ENCODE measurements at places on chromosomes 1 and 21.
A peak's percentile ranks its signal among the peaks of the same experiment; 100 is the strongest.

GRCh38 chr1:57124768-57125446, 159.1 kb upstream of the C8B start:
- H3K27me3 ChIP-seq: no peaks in the 10 kb centered on the region
- no peaks in the 10 kb centered on the region for H3K36me3 ChIP-seq
- DNase-seq: no peak
- no peak overlapping the region for H3K27ac ChIP-seq

- DNase-seq: no peak
- peaks cover 8% of the 10 kb centered on the region for H3K27me3 ChIP-seq
- no peaks in the 10 kb centered on the region for H3K36me3 ChIP-seq
- H3K4me3 ChIP-seq: no peak overlapping the region
- peaks cover 15% of the 10 kb centered on the region for H3K4me1 ChIP-seq
- H3K27ac ChIP-seq: no peak overlapping the region
Measured at GRCh38 chr21:42644223-42645208, 8.9 kb upstream of the PDE9A start.

GRCh38 chr1:114336360-114336759, 174.6 kb downstream of the TRIM33 start:
- H3K36me3 ChIP-seq: no peaks in the 10 kb centered on the region
- no peak for DNase-seq
- no peak overlapping the region for H3K4me3 ChIP-seq
- no peaks in the 10 kb centered on the region for H3K4me1 ChIP-seq
- H3K27ac ChIP-seq: no peak overlapping the region

DNA sequence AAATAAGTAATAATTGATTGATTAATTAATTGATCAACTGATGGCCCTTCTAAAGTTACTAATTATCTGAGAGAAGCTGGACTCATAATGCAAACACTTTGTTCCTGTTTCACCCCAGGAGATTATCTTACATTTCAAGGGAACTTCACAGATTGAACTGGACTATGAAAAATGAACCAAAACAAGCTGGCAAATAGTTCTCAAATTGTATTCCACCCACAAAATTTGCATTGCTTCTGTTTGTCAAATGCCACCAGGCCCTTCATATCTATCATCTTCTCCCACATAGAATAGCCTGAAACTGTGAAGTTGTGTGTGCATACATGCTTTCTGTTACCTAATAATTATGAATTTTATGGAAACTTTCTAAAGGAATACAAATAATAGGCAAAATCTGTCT, 104.0 kb downstream of the ZNF281 start:
- H3K27me3 ChIP-seq: peaks cover 1% of the 10 kb centered on the region
- H3K4me3 ChIP-seq: no peak overlapping the region
- H3K4me1 ChIP-seq: peaks cover 12% of the 10 kb centered on the region
- no peak overlapping the region for H3K27ac ChIP-seq
- DNase-seq: no peak

GRCh38 chr1:8598060-8598724, 219.2 kb downstream of the RERE start:
- H3K4me3 ChIP-seq: no peak overlapping the region
- no peaks in the 10 kb centered on the region for H3K36me3 ChIP-seq
- DNase-seq: no peak
- H3K27me3 ChIP-seq: no peaks in the 10 kb centered on the region
- H3K27ac ChIP-seq: peak overlapping the region; percentile 7
- H3K4me1 ChIP-seq: no peaks in the 10 kb centered on the region

DNA sequence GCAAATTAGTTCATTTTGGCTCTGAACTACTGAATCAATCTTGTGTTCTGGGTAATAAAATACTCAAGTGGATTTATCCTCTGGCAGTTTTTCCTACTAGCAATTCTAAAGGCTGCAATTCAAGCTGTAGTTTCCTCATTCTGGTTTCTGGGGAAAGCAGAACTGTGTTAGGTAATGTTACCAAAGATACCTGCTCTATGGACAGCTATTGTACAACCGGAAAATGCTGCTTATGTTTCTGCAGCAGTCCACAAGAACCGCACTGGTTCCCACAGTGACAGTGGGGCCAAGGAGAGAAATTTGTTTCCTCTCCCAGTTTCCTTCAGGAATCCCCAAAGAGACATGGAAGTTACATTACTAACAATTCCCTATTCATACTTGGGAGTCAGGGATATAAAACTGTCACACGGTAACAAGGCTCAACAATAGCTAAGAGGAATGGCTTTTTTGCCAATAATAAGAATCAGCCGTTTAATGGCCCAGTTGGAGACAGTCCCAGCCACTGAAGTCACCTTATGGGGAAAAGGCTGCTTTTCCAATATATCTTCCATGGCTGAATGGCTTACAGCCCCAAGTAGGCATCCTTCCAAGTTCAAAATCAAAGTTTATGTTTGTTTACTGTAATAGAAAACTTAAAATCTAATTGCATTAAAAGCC, 52.6 kb downstream of the PCNX2 start:
- no peak overlapping the region for H3K4me3 ChIP-seq
- H3K4me1 ChIP-seq: peaks cover 6% of the 10 kb centered on the region
- no peaks in the 10 kb centered on the region for H3K27me3 ChIP-seq
- H3K36me3 ChIP-seq: no peaks in the 10 kb centered on the region

DNA sequence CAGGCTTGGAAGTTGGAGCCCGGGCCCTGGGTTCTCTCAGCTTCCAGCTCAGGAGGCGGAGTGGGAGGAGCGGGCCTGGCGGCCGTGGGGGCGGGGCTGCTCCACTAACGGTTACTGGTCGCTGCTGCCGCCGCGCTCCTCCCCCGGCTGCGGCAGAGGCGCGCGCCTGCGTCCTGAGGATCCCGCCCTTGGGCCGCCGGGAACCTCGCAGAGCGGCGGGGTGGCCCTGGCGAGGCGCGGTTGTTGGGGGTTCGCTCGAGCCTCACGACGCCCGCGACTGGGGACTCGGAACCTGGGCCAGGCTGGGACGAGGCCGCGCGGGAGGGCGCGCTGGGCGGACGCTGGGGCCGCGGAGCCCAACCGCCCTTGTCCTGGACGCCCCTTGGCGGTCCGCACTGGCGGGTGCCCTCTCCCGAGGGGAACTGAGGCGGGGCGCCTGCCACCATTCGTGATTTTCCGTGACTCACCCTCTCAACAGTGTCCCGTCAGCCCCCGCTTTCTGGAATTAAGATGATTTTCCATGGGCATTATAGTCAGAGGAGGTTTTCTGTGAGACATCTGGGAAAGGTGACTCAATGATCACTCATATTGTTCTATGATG, 34.1 kb downstream of the OR2G3 start:
- no peaks in the 10 kb centered on the region for H3K4me1 ChIP-seq
- DNase-seq: peak; percentile 76
- H3K4me3 ChIP-seq: peak overlapping the region; percentile 37

GRCh38 chr1:223462866-223463404, 69.7 kb downstream of the CCDC185 start:
- H3K4me1 ChIP-seq: no peaks in the 10 kb centered on the region
- no peak for DNase-seq
- no peak overlapping the region for H3K27ac ChIP-seq
- no peak overlapping the region for H3K4me3 ChIP-seq
- H3K27me3 ChIP-seq: no peaks in the 10 kb centered on the region
- no peaks in the 10 kb centered on the region for H3K36me3 ChIP-seq

GRCh38 chr1:237255071-237255470, 213.1 kb downstream of the RYR2 start:
- no peaks in the 10 kb centered on the region for H3K36me3 ChIP-seq
- H3K27ac ChIP-seq: no peak overlapping the region
- no peak overlapping the region for H3K4me3 ChIP-seq
- H3K4me1 ChIP-seq: no peaks in the 10 kb centered on the region

- DNase-seq: peak; percentile 34
- H3K27me3 ChIP-seq: peaks cover 20% of the 10 kb centered on the region
- H3K27ac ChIP-seq: no peak overlapping the region
Measured at GRCh38 chr1:201214461-201214860, 23.8 kb downstream of the IGFN1 start.

- H3K4me1 ChIP-seq: peaks cover 34% of the 10 kb centered on the region
- no peaks in the 10 kb centered on the region for H3K27me3 ChIP-seq
- H3K4me3 ChIP-seq: no peak overlapping the region
Measured at GRCh38 chr1:91894036-91894761, 8.2 kb upstream of the TGFBR3 start.

DNA sequence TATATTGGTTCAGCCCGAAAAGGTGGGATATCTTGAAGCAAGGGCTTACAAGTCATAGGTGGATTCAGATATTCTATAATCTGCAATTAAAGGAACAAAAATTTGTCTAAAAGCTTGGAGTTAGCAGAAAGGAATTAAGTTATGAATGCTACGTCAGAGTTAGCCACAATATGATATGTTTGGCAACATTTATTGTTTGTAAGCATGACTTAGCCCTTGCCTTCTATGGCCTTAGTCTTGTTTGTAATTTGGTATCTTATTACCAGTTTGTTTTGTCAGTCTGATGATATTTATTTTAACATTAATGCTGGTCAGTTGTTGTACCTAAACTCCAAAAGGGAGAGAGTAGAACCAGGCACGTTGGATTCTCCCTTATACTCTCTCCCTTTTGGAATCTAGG, 43.1 kb upstream of the SUCO start:
- DNase-seq: no peak
- H3K27ac ChIP-seq: no peak overlapping the region
- H3K27me3 ChIP-seq: peaks cover 4% of the 10 kb centered on the region
- no peaks in the 10 kb centered on the region for H3K36me3 ChIP-seq
- H3K4me3 ChIP-seq: no peak overlapping the region
- H3K4me1 ChIP-seq: no peaks in the 10 kb centered on the region

DNA sequence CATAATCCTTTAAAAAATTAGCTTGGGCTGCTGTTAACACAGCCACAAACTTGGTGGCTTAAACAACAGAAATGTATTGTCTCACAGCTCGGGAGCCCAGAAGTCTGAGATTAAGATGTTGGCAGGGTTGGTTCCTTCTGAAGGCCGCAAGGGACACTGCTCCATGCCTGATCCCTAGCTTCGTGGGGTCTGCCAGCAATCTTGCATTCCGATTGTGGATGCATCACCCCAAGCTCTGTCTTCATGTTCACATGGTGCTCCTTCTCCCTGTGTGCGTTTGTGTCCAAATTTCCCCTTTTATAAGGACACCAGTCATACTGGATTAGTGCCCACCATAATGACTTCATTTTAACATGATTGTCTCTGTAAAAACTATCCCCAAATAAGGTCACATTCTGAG, 5.0 kb upstream of the HHIPL2 start:
- no peak overlapping the region for H3K4me3 ChIP-seq
- no peak for DNase-seq
- peaks cover 10% of the 10 kb centered on the region for H3K36me3 ChIP-seq
- H3K4me1 ChIP-seq: no peaks in the 10 kb centered on the region

- H3K4me1 ChIP-seq: no peaks in the 10 kb centered on the region
- no peak for DNase-seq
- no peak overlapping the region for H3K27ac ChIP-seq
- H3K27me3 ChIP-seq: no peaks in the 10 kb centered on the region
- H3K36me3 ChIP-seq: peaks cover 4% of the 10 kb centered on the region
Measured at GRCh38 chr1:174689524-174689923, 241.8 kb downstream of the GPR52 start.

GRCh38 chr1:245184779-245185178, 30.0 kb downstream of the KIF26B start:
- no peak overlapping the region for H3K4me3 ChIP-seq
- no peaks in the 10 kb centered on the region for H3K4me1 ChIP-seq
- DNase-seq: no peak
- no peak overlapping the region for H3K27ac ChIP-seq
- no peaks in the 10 kb centered on the region for H3K36me3 ChIP-seq
- no peaks in the 10 kb centered on the region for H3K27me3 ChIP-seq

DNA sequence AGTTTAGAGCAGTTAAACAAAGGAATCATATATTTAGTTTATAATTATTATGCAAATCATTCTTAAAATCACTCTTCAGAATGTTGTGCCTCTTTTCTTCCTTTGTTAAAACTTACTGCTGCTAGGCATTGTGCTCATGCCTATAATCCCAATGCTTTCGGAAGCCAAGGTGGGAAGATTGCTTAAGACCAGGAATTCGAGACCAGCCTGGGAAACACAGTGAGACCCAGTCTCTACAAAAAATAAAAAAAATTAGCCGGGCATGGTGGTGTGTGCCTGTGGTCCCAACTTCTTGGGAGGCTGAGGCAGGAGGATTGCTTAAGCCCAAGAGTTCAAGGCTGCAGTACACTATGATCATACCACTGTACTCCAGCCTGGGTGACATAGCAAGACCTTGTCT, 33.6 kb downstream of the ZSWIM5 start:
- H3K36me3 ChIP-seq: no peaks in the 10 kb centered on the region
- no peak overlapping the region for H3K27ac ChIP-seq
- H3K27me3 ChIP-seq: no peaks in the 10 kb centered on the region
- H3K4me1 ChIP-seq: no peaks in the 10 kb centered on the region
- no peak overlapping the region for H3K4me3 ChIP-seq

DNA sequence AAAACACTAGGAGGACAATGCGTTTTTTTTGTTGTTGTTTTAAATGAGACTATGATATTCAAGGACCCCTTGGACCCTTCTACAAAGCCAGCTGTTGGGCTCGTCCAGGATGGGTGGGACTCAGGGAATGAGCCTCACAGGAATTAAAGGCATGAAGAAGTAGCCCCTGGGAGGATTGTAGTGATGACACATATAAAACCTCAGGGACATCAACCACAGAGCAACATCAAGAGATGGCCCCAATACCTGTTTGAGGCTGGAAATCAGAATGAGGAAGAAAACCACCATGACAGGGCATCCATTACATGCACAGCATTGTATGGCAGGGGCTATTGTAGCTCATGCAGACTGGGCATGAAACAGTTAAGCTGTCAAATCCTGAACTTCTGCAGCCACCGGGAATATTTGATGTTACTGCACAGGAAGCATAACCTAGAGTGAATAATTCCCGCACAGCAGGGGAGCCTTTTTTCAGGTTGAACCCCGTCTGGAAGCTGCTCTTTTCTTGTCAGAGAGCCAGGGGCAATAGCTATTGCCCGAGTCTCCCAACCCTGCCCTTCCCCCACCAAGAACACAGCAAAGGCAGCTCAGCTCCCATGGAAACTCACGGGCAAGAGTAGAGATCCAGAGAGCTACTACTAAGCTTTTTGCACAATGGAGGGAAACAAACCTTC, 140.2 kb upstream of the FGGY start:
- no peak for DNase-seq
- no peak overlapping the region for H3K4me3 ChIP-seq
- H3K36me3 ChIP-seq: no peaks in the 10 kb centered on the region
- H3K27ac ChIP-seq: no peak overlapping the region
- peaks cover 17% of the 10 kb centered on the region for H3K4me1 ChIP-seq

All from suprapubic skin (tissue), 4 donors.